Fibroblast of the aortic adventitia (primary cell): ENCODE measurements at places on chromosomes 2 and 18. TPM values are rescaled to one million over a fixed set of nuclear protein-coding genes. Genes with fewer than 3 reads are reported as not detected.
A peak's percentile ranks its signal among the peaks of the same experiment; 100 is the strongest.

- DNase-seq, result no peak
Observed at GRCh38 chr2:147467441-147467840, 377.4 kb upstream of the ACVR2A start.

- no peak for DNase-seq
Observed at GRCh38 chr18:24274837-24275236, 122.8 kb downstream of the OSBPL1A start.

DNA sequence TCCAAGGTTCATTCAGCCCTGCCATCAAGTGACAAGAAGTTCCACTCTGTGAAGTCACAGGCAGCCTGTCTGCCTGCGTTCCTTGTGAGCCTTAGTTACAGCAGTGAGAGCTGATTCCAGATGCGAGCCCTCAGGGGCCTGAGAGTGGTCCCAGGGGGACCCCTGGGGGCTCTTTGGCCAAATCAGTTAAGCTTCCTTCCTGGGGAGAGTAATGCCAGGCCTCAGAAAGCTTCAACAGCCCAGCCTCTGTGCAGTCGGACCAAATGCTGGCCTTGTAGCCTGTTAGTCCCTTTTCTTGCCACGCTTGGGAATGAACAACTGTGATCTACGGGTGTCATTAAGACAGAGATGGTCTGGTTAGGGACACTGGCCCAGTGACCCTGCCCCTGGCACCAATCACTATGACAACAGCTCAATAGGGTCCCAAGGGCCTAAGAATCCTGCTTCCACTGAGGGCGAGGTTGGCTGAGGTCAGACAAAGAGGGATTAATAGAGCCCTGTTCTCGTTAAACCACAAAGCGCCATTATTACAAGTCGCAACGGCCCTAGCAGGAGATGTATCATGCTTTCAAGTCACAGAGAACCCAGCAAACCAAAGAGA, 50.9 kb downstream of the HS1BP3 start:
- DNase-seq, result no peak

DNA sequence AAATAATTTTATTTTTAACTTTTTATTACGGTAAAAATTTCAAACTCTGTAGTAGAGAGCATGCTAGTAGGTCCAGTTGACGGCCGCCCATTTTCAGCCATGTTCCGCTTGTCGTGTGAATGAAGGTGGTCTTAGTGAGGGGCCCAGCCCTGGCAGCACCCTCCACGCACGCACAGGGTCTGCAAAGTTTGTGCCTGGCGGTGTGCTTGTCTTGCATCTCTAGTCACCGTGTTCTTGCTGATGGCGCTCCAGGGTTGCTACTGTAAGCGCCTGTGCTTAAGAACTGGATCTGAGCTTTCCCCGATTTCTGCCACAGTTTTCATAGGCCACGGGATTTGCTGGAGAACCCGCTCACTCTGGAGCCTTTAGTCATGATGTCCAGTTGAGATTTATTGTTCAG, 28.9 kb downstream of the LDLRAD4 start:
- DNase-seq, result no peak

DNA sequence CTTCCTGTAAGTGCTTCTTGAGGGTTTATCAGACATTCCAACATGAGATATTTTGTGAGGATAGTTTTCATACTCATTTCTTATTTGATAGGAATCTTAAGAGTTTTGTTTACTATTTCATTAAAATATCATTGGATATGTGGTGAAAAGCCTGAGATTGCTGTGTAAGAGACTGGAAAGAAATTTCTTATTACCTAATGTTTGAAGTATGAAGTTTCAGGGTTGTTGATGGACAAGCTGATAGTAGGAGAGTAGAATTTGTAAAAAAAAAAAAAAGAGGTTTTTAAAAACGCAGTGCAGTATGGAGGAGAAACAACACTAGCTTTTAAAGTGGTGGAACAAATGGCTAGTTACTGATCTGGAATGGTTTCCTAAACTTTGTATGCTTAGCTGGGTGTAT, 7.7 kb downstream of the EPB41L5 start:
- DNase-seq, result peak; percentile 7

GRCh38 chr2:178119179-178119922, 7.1 kb downstream of the RBM45 start:
- DNase-seq, result no peak

The RAB1A gene
- 72.1 and 80.7 TPM in 2 replicates for total RNA-seq

DNA sequence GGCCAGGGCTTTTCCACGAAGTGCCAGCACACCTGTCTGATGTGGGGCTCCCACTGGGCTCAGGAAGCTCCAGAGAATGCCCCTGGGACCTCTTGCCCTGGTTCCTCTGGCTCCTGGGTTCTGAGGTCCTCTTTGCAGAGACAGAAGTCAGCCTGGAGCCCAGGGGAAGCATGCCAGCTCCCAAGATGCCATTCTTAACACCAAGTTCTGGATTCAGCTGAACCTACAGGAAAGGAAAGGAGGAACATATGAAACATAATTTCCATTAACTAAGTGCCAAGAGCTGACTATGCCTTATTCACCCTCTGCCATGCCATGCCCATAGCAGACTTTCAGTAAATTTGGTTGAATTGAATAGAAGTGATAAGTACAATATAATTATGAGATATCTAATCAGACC, 21.9 kb downstream of the FAM124B start:
- DNase-seq, result peak; percentile 44

DNA sequence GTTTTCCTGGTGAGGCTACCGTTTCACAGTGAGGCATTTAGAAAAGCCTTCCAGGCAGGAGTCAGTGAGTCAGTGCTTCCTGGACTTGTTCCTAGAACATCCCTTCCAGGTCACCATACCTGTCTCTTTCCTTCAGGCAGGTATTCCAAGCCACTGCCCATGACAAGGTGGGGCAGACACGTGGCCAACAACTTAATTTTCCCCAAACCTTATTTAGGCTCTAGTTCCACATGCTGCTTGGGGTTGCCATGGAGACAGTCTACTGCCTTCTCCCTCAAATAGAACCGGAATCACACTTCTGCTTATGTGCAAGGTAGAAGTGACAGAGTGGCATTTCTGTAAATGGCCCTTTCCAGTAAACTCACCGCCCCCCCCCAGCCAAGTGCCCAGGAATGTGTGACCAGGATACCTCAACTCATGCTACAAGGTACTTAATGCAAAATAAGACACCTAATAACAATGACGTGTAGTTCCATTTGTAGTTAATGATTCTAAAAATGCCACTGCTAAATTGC, 258.3 kb downstream of the PRKCE start:
- DNase-seq, result no peak

DNA sequence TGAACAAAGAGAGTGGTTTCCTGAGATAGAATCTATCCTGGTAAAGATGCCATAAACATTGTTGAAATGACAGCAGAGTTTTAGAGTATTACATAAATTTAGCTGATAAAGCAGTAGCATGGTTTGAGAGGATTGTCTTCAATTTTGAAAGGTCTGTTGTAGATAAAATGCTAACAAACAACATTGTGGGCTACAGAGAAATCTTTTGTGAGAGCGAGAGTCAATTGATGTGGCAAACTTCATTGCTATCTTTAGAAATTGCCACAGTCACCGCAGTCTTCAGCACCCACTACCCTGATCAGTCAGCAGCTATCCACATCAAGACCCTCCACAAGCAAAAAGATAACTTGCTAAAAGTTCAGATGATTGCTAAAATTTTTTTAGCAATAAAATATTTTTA, 17.5 kb downstream of the VRK2 start:
- no peak for DNase-seq

DNA sequence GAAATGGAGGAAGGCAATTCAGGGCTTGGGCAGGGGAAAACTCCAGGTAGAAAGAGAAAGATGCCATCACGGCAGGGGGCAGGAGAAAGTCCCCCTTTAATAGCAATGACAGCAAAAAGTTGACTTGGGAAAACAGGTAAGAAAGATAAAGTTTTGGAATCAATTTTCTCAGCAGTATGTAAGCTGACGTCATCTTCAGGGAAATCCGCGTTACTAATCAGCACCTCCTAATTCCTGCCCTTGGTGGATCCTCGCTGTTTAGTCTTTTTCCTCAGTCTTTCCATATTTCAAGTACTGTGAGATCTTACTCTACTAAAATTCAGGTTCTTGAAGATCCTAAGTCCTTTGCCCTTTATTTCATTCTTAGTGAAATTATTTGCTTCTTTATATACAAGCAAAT, 233.0 kb downstream of the MREG start:
- DNase-seq, result no peak

The SP110 gene
- 21.0 and 46.0 TPM in 2 replicates for total RNA-seq
